ENCODE measurements at places on chromosomes 7 and 10.
A peak's percentile ranks its signal among the peaks of the same experiment; 100 is the strongest.

DNA sequence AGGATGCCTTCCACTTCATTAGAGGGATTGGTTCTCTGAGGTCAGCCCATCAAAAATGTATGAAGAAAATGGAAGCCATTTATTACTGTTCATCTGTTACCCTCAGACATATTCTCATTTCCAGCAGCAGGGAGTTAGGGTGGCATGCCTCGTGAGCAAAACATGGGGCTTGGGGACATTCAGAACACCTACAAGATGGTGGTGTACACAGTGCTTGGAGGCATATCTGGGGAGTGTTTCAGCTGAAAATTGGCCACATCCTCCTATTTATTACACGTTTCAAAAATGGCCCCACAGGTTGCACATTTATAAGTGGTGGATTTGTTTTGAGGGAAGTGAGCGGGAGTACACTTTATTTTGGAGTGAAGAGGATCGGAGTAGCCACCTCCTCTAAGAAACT is 93.4 kb downstream of the SPAG6 start:
- no peak for DNase-seq

DNA sequence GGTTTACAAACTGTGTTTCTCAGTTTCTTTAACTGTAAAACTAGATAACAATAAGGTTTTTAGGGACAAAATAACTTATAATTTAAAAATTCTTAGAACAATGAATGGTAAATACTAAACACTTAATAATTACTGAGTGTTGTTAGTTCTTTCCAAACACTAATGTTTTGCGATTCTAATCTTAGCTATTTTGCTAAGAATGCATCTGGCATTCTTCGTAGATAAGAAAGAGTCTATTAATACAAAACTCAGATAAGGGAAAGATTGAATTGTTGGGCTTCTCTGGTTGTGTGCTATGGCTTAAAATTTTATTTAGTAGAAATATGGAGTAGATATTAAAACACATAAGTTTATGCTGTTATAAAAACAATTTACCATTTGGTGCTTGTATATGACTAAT is 45.4 kb downstream of the TMEM229A start:
- no peak for DNase-seq

GRCh38 chr7:142438235-142438922 is 180.5 kb upstream of the PRSS58 start:
- DNase-seq = peak; percentile 63

DNA sequence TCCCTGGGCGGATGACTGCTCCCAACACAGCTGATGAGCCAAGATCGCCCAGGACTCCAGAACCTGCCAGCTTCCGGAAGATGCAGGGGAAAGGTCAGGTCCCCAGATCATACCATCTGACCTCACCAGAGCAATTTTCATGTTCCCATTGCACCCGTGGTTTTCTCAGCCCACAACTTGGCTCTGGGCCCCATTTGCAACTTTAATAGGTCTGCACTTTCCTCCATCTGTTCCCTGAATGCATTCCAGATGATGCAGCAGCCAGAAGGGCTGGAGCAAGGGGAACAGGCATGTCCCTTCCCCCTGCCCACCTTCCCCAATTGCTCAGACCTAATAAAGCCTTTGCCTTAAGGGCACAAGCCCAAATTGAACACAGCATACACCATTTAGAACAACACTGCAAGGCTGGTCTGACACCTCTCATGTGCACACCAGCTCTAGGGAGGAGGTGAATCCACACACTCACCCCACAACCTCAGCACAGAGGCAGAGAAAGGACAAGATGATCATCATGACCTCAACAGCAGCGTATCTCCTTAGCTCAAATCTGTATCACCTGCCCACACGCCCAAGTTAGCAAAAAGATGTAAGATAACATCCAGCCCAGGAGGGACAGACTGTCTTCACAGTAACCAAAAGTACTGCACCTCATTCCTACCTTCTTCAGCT is 87.5 kb downstream of the PLXNA4 start:
- DNase-seq = peak; percentile 23

GRCh38 chr7:40015790-40016296 is 65.8 kb downstream of the CDK13 start:
- peak; percentile 70 for DNase-seq

- no peak for DNase-seq
Observed at GRCh38 chr7:1364068-1364905, 95.0 kb downstream of the MICALL2 start.

DNA sequence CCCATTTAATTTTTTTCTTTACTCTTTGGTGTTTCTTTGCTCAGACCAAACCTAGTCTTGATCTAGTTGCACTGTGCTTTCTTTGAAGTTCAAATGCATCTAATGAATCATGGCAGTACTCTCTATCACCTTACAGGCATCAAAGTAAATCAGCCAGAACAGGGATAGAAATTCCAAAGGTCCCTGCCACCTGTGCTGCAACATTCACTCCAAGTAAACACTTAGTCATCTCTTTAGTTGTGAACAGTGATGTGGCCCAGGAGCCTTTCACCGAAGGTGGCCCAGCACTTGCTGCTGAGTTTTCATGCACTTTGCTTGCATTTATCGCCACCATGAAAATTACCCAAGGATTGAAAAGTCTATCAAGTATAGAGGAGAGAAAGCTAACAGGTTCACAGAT is 314.1 kb upstream of the ETV1 start:
- no peak for DNase-seq

Measured in cardiac fibroblast (primary cell).